ENCODE measurements at places on chromosomes 3 and 15. TPM values are rescaled to one million over a fixed set of nuclear protein-coding genes. Genes with fewer than 3 reads are reported as not detected.

The IMPG2 gene
- 2.4 TPM for total RNA-seq

The MORC1 gene
- total RNA-seq, result not detected

GRCh38 chr3:194556086-194557056, 69.6 kb upstream of the ATP13A3 start:
- no peak for DNase-seq

DNA sequence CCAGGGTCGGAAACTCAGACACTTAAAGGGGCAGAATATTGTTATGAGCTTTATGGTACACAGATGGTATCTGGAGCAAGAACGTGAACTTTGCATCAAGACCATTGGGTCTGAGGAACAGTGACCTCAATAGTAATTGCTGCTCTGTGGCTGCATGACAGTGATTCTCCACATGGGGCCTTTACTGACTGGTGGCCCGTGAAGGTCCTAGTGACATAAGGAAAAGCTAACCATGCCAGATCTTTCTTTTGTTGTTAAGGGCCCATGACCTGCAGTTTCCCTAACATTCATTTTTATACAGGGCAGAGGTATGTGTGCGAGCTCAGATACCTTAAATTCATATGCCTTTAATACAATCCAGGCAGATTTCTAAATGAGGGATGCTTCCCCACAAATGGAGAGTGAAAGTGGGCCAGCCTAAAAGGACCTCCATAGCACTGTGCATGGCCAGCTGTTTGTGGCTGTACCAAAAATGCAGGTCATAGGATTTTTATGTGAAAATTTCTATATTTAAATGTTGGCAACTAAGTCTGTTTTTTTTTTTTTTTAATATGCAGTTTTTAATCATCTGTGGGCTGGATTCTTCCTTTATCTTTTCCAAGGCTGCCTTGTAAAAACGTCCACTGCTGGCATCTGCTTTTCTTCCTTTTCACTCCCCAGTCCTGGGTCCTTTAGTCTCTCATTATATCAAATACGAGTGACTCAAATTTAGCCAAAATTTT, 188.0 kb upstream of the IL12A start:
- DNase-seq, result no peak

GRCh38 chr3:138962854-138963560, 16.0 kb downstream of the FOXL2NB start:
- no peak for DNase-seq

Data from glutamatergic neuron (in vitro differentiated cells).